ENCODE measurements at places on chromosomes 11 and 22.

- DNase-seq, result no peak
Measured at GRCh38 chr11:75148436-75148983, 2.4 kb upstream of the SLCO2B1 start.

- DNase-seq, result no peak
Measured at GRCh38 chr11:62061356-62062222, 62.2 kb upstream of the INCENP start.

- DNase-seq, result no peak
Measured at GRCh38 chr11:32008880-32009551, 81.9 kb upstream of the RCN1 start.

- no peak for DNase-seq
Measured at GRCh38 chr22:20245577-20246367, 22.3 kb downstream of the RTN4R start.

DNA sequence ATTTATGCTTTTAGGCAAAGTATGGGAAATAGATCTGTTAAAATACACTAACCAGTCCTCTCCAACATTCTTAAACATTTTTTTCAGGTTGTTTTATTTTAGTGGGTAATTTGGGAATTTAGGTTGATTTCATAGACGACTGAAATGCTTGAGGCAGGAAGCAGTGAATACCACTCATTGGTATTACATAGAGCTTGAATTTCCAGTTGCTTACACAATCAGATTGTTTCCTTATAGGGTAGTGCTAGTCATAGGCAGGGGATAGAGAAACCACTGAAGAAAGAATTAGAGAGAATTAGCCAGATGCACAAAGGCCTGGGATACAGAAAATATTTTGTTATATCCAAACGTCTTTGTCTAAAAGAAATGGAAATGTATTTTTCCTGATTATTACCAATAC is 23.9 kb upstream of the LYVE1 start:
- DNase-seq, result no peak

DNA sequence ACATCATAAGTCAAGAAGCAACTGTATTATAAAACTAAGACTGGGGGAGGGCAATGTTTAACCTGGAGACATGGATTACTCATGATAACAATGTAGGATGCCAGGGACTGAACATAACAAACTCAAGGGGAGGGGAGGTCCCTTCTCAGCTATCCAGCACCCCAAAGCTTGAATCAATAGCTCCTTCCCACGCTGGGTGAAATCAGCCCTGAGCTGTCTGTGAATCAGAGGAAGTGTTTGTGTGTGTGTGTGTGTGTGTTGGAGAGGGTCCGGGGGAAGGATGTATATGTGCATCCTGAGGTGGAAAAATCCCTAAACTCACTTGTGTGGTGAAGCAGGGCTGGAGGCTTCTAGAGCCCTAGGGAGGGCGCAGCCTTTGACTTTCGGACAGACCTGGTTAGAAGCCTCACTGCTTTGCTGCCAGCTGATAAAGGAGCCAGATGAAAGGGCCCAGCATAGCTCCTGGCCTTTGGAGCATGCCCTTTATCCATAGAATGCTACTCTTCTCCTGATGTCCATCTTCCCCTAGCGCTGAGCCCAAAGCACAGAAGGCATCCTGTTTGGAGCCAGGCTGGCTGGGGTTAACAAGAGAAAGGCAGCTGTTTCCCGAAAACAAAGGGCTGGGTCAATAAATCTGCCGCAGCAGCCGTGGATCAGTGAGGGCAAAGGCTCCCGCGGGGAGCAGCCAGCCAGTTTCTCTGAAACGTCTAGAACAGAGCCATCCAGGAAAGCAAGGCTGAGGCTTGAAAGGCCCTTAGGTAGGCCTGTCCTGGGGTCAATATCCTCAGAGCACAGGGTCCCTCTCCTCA is 35.8 kb downstream of the TNKS1BP1 start:
- no peak for DNase-seq

DNA sequence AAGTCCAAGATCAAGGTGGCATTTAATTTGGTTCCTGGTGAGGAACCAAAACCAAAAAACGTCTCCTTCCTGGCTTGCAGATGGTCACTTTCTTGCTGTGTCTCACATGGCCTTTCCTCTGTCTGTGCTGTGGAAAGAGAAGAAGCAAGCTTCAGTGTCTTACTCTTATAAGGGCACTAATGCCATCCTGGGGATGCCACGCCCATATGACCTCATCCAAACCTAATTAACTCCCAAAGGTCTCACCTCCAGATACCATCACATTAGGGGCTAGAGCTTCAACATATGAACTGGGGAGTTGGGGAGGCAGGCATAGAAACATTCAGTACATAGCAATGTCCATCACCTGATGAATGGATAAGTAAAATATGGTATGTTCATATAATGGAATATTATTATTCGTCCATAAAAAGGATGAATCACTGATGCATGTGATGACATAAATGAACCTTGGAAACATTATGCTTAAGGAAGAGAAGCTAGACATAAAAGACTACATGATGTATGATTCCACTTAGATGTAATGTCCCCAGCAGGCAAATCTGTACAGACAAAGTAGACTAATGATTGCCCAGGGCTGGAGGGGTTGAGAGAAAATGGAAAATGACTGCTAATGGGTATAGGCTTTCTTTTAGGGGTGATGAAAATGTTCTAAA is 78.6 kb upstream of the B3GNT6 start:
- DNase-seq, result no peak

DNA sequence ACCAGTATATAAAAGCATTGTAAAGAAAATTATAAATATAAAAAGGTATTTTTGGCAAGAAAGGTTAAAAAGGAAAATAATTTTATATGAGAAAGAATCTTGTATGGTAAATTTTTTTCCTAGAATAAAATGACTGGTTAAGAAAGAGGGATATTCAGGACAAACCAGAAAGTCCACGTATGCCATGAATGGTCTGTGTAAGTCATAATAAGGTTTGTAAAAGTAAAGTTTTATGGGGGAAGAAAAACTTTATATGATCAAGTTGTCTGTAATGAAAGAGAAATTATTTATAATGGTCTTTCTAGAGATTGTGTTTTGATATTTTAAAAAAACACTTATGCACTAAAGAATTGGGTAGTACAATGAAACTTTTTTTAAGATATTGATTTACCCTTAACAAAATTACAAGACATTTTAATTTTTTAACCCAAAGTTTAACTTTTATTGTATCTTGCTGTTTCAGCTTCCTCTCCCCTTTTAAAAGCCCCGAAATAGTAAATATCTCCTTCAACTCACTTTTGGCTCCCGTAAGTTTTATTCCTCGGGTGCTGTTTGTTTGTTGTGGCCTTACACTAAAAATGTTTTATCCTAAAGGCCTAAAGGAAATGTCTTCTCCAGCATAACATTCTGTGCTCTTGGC is 47.7 kb downstream of the AMOTL1 start:
- no peak for DNase-seq

DNA sequence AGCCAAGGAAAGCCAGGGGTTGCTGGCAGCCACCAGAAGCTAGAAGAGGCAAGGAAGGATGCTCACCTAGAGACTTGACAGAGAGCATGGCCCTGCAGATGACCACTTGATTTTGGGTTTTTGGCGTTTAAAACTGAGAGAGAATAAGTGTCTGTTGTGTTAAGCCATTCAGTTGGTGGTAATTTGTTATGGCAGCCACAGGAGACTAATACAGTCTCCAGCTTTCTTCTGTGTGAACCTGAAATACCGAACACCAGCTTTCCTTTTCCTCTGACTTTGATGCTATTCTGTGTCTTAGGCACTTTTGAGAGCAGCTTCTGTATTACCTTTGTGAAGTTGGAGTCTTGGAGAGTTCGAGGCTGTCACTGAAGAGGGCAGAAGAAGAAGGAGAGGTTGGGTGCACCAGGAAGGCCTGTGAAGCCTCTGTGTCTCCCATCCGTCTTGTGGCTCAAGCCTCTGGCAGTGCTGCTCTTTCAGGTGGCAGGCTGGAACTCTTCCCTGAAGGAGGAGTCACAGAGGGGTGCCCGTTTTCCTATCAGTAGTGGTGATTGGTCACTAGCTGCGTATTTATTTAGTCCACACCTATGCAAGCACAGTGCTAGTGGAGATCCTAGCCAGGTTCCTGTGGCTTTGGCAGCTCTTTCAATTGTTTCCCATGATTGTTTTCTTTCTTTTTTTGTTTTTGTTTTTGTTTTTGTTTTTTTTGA is 2.5 kb downstream of the TBC1D22A start:
- no peak for DNase-seq

GRCh38 chr11:24593332-24593731 is 96.5 kb downstream of the LUZP2 start:
- no peak for DNase-seq

DNA sequence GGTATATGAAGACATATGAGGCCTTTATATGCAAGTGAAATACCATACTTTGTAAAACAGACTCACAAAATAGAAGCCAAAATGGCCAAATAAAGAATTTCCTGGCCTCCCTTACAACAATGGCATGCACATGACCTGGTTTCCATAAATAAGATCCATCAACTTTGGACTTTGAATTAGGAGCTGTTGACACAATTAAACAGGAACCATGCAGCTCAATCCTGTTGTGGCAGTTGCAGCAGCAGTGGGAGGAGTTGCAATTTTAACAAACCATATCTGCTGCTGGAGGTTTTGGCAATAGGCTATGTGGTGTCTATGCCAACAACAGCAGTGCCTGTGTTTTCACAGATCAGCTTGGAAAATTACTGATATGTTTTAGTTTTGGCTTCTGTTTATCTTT is 818.6 kb downstream of the FAM181B start:
- DNase-seq, result no peak

GRCh38 chr11:117337076-117337475 is 9.4 kb downstream of the CEP164 start:
- no peak for DNase-seq

GRCh38 chr11:64643920-64644646 is 53.1 kb downstream of the SLC22A12 start:
- DNase-seq, result no peak

- no peak for DNase-seq
Measured at GRCh38 chr11:103420593-103420992, 311.4 kb downstream of the DYNC2H1 start.

DNA sequence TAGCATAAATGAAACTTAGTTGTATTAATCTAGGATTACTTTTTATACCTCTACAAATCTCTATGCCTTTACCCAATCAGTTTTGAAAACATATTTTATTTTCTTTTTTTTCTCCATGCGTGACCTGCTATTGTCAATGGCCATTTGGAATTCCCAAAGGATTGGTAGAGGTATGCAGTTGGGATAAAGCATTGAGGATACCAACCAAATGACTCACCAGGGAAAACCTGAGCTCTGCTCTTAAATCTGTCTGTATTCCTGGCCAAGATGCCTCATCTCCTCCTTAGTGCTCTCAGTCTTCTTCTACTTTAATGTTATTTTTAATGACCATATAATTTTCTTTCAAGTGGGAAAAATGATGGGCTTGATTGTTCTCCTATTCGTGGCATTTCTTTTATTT is 61.9 kb downstream of the EHF start:
- no peak for DNase-seq

DNA sequence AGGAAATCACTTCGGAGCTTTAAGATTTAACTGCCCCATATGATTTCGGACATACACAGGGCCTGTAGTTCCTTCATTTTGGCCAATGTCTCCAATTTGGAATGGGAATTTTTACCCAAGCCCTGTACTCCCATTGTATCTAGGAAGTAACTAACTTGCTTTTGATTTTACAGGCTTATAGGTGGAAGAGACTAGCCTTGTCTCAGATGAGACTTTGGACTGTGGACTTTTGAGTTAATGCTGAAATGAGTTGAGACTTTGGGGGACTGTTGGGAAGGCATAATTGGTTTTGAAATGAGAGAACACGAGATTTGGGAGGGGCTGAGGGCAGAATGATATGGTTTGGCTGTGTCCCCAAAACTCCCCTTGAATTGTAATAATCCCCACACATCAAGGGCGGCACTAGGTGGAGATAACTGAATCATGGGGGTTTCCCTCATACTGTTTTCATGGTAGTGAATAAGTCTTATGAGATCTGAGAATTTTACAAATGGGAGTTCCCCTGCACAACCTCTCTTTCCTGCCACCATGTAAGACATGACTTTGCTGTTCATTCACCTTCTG is 130.5 kb downstream of the LARGE1 start:
- DNase-seq, result no peak

DNA sequence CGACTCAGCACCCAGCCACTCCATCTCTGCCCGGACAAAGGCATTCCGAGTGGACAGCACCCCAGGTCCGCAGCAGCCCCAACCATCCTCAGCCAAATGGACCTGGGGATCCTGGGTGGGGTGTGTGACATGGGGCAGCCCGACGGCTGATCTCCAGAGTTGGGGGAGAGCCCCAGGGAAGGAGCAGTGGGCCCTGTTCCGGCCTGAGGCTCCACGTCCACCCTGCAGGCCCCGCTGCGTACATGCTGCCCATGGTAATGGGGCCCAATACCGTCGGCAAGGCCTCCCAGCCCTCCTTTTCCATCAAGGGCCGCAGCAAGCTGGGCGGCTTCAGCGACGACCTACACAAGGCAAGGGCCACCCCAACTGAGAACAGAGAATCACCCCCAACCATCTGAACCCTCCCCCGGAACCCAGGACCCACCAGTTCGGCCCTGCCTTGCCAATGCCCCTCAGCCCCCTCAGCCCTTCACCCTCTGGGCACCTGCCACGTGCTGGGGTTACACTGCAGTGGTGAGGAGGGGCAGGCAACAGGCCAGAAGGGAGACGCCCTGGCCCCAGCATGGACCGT is 5.4 kb downstream of the SCGB1C1 start:
- no peak for DNase-seq

DNA sequence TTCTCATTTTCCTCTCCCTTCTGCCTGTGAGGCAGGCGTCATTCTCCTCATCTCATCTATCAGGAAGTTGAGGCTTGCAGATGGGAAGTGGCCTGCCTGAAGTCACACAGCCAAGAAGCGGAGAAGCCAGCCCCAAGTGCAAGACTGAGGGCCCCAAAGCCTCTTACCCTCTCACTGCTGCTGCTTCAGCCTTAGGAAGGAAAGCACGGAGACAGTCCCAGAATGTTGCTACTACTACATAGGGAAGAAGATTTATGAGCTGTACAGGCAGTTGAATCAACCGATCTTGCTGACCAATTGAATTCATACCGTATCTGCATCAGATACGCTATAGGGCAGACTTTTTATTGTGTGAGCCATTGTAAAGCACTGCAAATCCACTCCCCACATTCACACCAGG is 89.0 kb downstream of the CWC15 start:
- no peak for DNase-seq

GRCh38 chr11:113796663-113797259 is 17.2 kb downstream of the CLDN25 start:
- peak; percentile 24 for DNase-seq

DNA sequence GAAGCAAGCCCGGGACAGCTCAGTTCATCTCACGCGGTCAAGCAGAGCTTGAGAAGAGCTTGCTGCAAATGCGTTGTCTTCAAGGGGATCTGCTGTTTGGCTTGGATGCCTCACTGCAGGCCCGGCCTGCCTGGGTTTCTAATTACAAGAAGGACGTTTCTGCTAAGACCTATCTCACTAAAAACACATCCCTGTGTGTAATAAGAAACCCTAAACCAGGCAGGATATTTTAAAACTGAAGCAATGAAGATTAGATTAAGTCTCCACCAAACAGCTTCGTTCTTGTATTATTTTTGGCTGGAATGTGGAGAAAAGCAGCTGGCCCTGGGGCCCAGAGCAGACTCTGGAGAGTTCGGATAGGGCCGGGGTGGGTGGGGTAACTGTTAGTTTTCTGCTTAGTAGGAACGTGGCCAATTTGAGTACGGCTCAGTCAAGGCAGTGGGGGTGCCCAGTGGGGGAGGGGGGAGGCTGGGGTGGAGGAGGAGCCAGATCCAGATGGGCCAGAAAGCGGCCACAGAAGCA is 6.0 kb downstream of the PKNOX2 start:
- no peak for DNase-seq
